ENCODE measurements at places on chromosomes 4 and X.

DNA sequence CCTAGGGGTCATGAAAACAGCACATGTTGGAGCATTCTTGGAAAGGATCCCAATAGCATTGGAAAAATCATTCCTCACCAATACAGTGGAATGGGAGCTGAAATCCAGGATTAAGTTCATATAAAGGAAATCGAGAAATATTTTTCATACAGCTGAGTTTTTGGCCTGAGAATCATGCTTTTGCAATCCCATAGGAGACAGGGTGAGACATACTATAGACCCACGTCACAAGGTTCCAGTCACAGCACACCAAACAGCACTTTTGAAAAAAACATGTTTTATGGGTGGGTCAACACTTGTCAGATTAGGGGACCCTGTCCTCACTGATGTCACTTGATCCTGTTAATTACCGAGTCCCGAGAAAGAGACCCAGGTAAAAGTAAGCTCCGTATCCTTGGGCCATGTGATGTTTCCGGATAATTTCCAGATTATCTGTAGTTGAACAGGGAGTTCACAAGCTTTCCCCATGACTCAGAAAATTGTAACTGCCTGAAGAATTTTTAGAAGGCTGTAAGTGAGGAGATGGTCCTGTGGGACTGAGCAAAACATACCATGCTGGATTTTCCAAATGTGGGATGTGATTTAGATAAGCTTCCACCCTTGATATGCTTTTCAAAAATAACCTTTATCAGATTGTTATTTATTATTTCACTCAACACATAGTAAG lies 80.9 kb upstream of the TLR3 start:
- DNase-seq, result no peak

- no peak for DNase-seq
These were observed 106.7 kb upstream of the BMP2K start for GRCh38 chr4:78669453-78669852.

GRCh38 chrX:28920153-28920943 lies 333.1 kb downstream of the IL1RAPL1 start:
- no peak for DNase-seq

DNA sequence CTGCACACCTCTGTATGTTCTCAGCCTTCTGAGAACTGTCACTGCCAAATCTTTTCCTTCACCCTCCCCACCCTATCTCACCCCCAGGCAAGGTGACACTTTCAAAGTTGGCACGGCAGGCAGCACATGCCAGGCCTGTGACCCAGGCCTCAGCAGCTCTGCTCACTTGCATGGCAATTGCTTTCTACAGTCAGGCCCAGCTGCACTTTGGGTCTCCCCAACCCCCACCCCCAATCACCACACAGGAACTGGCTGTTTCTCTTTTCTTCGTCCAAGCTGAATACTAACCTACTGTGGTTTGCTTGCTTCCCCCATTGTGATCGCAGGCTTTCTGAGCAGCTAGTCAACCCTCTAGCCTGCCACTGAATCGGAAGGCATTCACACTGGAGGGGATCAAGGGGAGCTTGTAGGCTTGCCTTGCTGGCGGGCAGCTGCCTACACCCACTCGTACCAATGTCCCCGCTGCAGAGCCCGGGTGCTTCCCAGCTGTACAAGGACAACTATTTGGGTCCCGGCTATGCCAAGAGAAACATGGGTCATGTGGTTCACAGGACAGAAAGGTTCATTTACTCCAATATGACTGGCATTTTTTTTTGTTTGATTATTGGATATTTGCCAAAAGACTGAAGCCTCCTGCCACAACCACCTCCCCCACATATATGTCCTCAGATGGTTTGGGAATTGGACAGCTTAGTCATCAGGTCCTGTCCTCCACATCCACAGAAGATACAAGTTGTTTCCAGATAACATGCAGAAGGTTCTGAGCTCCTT lies 28.1 kb downstream of the SLC25A43 start:
- DNase-seq, result no peak

All from kidney capillary endothelial cell (primary cell).